ENCODE measurements at places on chromosomes 6 and 20.

GRCh38 chr20:59123011-59123677 lies 40.5 kb upstream of the ZNF831 start:
- no peak for DNase-seq

- no peak for DNase-seq
Observed at GRCh38 chr20:62334881-62335280, 32.1 kb downstream of the ADRM1 start.

GRCh38 chr20:57797401-57797800 lies 87.6 kb upstream of the PMEPA1 start:
- DNase-seq: no peak

GRCh38 chr6:145569140-145569539 lies 166.2 kb downstream of the EPM2A start:
- peak; percentile 73 for DNase-seq

DNA sequence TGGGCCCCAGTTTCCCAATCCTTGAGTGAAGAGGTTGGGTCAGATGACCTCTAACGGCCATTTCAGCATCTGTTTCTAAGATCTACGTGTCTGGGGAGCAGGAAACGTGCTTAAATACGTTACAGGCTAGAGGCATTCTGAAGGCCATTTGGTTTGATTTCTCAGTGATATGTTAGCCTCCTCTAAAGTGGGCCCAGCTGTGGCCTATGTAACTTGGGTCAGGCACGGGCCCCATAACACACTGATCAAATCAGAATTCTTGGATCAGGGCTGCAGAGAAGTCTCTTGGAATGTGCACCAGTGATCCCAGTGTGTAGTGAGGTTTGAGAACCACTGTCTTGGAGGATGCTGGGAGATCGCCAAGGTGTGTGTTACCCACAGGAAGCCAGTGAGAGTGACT lies 36.1 kb upstream of the TGM3 start:
- no peak for DNase-seq

- DNase-seq: no peak
Observed at GRCh38 chr6:37490536-37491170, 9.0 kb downstream of the CCDC167 start.

DNA sequence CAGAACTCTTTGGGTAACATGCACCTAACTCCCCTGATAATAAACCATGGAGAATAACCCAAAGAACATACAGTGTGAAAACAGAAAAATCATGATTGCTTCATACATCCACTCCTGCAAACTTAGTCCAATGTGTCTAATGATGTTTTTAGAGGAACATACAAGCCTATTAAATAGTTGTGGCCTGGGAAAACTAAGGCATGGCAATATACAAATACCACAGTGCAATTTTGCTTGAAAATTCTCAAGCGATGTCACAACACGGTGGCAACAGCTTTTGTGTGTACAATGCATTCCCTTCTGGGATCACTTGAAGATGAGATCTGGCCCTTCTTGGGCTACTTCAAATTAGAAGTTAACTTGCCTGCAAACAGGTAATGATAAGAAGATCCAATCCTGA lies 16.7 kb downstream of the MAP3K5 start:
- DNase-seq: no peak
